ENCODE measurements at places on chromosomes 5 and 9.

DNA sequence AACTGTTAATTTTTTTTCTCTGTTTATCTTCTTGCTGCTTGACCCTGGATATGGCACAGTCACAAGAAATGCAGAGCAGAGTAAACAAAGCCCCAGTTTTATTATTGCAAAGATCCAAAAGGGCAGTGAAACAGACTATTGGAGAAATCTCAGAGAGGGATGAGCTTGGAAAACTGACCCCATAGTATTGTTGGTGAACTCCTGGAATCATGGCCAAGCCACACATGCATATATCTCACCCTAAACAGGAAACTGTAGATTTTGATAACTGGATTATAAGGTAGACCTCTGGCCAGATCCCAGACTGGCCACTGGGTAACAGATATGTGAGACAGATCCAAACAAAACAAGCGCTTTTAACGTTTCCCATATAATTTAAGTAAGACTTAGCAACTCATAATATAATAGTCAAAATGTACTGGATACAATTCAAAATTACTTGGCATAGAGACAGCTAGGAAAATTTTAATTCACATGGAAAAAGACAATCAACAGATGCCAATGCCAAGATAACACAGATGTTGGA lies 263.5 kb upstream of the SEMA6A start:
- H3K36me3 ChIP-seq, result no peaks in the 10 kb centered on the region
- no peak overlapping the region for H3K27ac ChIP-seq
- H3K4me3 ChIP-seq, result no peak overlapping the region
- no peak for DNase-seq
- H3K27me3 ChIP-seq, result no peaks in the 10 kb centered on the region

DNA sequence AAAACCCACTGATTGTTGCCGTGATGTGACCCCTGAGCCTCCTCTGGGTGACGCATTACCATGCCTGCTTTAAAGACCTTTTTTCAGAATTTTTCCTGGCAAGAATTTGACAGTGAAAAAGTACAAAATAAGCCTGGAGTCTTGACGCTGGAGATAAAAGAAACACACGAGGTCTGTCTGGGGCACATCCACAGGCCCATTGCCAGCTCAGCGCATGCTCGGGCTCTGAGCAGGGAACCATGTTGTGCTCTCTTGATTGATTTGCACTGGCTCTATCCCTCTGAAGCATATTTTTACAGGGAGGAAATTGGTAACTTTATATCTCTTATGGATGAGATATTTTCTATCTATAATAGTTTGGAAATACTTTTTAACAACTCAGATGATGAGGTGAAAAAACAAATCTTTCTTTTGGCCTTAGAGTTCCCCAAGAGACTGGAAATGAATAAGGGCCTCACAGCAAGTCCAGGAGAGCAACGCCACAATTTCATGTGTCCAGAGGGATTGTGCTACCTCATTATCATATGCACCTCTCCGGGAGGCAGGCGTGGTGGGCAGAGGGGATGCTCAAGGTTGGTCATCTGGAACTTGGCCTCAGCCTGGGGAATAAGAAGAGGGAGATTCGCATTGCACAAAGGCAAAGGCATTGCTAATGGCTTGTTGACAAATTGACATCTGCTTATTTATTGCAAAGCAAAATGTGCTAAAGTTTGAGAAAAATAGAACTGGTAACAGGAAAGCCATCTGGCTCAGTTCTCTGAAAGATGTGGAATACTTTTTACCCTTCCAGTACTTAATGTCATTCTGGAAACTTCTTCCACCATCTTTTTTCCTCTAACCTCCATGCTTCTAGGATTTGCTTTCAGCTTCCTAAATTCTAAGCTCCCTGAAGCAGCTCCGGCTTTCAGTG lies 183.8 kb downstream of the PJA2 start:
- DNase-seq, result no peak
- H3K36me3 ChIP-seq, result no peaks in the 10 kb centered on the region
- H3K27me3 ChIP-seq, result peaks cover 6% of the 10 kb centered on the region
- no peak overlapping the region for H3K27ac ChIP-seq
- H3K4me3 ChIP-seq, result no peak overlapping the region

DNA sequence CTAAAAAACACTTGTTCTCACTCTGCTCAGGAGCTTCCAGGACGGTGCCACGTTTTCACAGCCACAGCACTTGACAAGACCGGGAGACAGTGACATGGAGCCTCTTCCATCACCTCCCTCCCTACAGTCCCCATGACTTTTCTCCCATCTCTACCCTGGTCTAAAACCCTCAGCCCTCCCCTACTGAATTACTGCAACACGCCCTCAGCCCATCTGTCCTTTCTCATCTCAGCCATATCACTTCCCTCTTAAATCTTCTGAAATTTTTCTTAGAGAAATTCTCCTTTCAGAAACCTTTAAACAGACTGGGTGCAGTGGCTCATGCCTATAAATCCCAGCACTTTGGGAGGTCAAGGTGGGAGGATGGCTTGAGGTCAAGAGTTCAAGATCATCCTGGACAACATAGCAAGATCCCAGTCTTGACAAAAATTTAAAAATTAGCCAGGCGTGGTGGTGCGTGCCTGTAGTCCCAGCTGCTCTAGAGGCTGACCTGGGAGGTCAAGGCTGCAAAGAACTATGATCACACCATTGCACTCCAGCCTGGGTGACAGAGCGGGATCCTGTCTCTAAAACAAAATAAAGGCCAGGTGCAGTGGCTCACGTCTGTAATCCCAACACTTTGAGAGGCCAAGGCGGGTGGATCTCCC lies 125.8 kb downstream of the MYO10 start:
- DNase-seq, result no peak
- H3K4me1 ChIP-seq, result peaks cover 3% of the 10 kb centered on the region
- H3K27ac ChIP-seq, result no peak overlapping the region
- H3K4me3 ChIP-seq, result no peak overlapping the region

DNA sequence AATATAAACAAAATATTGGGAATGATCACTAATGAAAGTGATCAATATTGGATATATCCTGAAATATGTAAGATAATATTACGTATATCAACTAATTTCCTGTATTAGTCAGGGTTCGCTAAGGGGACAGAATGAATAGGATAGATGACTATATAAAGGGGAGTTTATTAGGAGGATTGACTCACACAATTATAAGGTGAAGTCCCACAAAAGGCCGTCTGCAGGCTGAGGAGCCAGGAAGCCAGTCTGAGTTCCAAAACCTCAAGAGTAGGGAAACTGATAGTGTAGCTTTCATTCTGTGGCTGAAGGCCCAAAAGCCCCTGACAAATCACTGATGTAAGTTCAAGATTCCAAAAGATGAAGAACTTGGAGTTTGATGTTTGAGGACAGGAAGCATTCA lies 561.1 kb downstream of the PRDM9 start:
- no peaks in the 10 kb centered on the region for H3K36me3 ChIP-seq
- H3K4me3 ChIP-seq, result no peak overlapping the region
- DNase-seq, result no peak
- H3K27ac ChIP-seq, result no peak overlapping the region

GRCh38 chr5:133445744-133446143 lies 166.6 kb downstream of the FSTL4 start:
- no peak for DNase-seq
- H3K27ac ChIP-seq, result no peak overlapping the region
- no peaks in the 10 kb centered on the region for H3K36me3 ChIP-seq
- no peak overlapping the region for H3K4me3 ChIP-seq

DNA sequence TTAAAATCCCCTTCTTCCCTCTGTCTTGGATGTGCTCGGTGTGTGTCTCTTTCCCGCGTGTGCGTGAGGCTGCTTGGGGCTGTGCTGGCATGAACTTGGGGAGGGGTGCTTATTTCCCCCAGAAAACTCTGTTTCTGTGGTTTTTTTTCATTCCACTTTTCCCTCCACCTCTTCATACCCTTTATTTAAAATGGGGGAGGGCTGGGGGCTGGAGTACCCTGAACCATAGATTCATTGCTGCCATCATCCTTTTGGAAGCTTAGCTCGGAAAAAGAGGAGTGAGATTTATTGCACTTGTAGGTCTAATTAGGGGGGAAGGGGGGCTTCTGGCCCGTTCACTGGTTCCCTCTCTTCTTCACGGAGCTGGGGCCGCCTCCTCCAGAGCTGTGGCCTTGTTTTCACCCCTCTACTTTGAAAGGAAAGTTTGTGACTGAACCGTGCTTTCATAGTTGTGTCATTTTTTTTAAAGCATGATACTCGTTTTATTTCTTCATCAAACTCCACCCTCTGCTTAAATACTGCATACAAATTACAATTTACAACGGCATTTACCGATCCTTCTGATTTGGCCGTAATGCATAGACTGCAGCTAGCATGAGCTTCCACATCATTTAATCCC lies 2.9 kb downstream of the NR2F1 start:
- H3K27ac ChIP-seq, result no peak overlapping the region
- peaks cover 3% of the 10 kb centered on the region for H3K36me3 ChIP-seq
- peaks cover 27% of the 10 kb centered on the region for H3K4me1 ChIP-seq
- peak overlapping the region; percentile 59 for H3K4me3 ChIP-seq

DNA sequence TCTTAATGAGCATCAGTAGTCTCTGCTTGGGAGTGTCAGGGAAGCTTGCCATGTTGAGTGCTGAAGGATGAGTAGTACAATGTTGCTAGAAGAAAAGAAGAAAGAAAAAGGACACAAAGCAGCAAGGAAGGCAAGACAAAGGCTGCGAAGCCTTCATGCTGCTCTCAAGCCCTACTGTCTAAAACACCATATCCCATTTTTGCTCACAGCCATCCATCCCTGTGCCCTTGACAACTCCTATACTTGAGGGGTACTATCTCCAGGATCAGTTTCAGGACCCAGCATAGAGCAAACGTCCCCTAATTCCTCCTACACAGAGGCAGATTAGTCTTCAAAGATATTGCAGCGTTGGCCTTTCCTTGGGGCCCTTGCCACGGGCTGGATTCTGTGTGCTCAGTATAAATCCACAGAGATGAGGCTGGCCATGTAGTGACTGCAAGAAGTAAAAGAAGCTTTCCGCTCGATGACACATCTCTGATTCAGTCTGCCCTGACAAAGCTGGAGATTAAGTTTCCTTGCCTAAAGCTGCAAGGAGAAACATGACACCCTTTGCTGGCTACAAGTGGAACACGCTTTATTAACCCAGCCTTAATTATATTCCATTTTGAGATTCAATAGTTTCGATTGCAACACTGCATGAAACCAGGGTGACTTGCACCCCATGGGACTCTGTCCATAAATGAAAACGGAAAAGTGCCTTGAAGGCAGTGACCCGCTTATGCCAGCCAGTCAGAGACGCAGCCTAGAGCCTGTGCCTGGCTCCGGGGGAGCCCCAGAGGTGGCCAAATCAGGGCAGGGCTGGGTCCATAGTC lies 304.6 kb downstream of the ACTL7B start:
- no peaks in the 10 kb centered on the region for H3K27me3 ChIP-seq
- no peaks in the 10 kb centered on the region for H3K4me1 ChIP-seq
- no peaks in the 10 kb centered on the region for H3K36me3 ChIP-seq
- H3K27ac ChIP-seq, result no peak overlapping the region

GRCh38 chr5:78647838-78648358 lies 674 bp downstream of the LHFPL2 start:
- DNase-seq, result no peak
- H3K4me1 ChIP-seq, result peaks cover 13% of the 10 kb centered on the region
- no peak overlapping the region for H3K27ac ChIP-seq
- peaks cover 66% of the 10 kb centered on the region for H3K27me3 ChIP-seq

- DNase-seq, result no peak
- H3K36me3 ChIP-seq, result no peaks in the 10 kb centered on the region
- no peak overlapping the region for H3K27ac ChIP-seq
These were observed 90.6 kb downstream of the PTCD2 start for GRCh38 chr5:72410688-72411295.

DNA sequence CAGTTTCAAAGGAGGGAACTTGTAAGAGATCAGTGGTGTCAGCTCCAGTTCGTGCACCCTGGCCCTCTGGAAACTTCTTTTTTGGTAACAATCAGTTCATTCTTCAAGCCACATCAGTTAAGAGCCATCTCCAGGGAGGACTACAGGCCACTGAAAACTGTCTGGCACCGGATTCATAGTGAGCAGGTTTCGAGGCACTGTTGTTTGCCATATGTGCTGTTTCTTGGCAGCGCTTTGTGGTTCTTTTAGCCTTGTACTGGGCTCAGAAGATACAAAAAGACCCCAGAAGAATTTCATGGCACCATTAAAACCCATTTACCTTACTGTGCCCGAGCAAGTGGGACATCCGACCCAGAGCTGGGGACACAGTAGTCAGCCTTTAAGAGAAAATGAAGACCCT lies 68.5 kb downstream of the OTULIN start:
- no peak for DNase-seq
- peaks cover 71% of the 10 kb centered on the region for H3K36me3 ChIP-seq
- H3K27me3 ChIP-seq, result no peaks in the 10 kb centered on the region
- H3K4me3 ChIP-seq, result no peak overlapping the region

GRCh38 chr5:179317411-179318220 lies 27.6 kb downstream of the ADAMTS2 start:
- no peak overlapping the region for H3K27ac ChIP-seq
- peaks cover 2% of the 10 kb centered on the region for H3K27me3 ChIP-seq
- no peaks in the 10 kb centered on the region for H3K36me3 ChIP-seq

DNA sequence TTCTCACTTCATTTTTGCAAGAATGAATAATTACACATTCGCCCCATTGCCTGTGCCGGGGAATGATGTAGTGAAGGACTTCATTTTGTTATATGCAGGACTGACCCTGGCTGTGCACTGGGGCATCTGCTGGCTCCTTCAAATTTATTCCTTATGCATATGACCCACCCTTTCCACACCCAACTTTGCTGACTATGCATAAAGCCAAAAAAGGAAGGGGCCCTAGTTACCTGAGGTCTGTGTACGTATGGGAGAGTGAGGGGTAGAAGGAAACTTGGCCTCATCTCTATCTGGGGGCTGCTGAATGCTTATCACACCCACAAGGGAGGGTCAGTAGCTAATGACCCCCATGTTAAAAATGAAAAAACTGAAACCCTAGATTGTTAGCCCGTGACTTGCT lies 259.6 kb downstream of the SMARCA2 start:
- H3K4me1 ChIP-seq, result no peaks in the 10 kb centered on the region
- no peaks in the 10 kb centered on the region for H3K36me3 ChIP-seq
- peaks cover 11% of the 10 kb centered on the region for H3K27me3 ChIP-seq
- no peak overlapping the region for H3K4me3 ChIP-seq

- peaks cover 62% of the 10 kb centered on the region for H3K27me3 ChIP-seq
- H3K4me1 ChIP-seq, result peaks cover 10% of the 10 kb centered on the region
- no peaks in the 10 kb centered on the region for H3K36me3 ChIP-seq
- H3K27ac ChIP-seq, result no peak overlapping the region
- no peak for DNase-seq
- no peak overlapping the region for H3K4me3 ChIP-seq
These were observed 4.9 kb downstream of the FSTL4 start for GRCh38 chr5:133607451-133607850.

- H3K27ac ChIP-seq, result peak overlapping the region; percentile 94
- H3K4me1 ChIP-seq, result peaks cover 52% of the 10 kb centered on the region
- no peaks in the 10 kb centered on the region for H3K36me3 ChIP-seq
- H3K27me3 ChIP-seq, result no peaks in the 10 kb centered on the region
These were observed 19.2 kb downstream of the KCTD16 start for GRCh38 chr5:144189800-144190429.

DNA sequence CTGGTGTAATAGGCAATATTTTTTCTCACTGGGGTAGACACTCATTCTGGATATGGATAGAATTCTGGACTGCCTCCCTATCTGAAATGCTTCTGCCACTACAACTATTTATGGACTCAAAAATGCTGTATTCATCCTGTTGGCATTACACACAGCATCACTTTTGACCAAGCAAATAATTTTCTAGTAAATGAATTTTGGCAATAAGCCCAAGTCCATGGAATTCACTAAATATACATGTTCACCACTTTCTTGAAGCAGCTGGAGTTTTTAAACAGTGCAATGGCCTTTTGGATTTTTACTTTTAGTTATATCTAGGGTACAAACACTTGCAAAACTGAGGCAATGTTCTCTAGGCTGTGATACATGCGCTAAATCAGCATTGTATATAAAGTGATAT lies 724.9 kb upstream of the EDIL3 start:
- H3K27me3 ChIP-seq, result no peaks in the 10 kb centered on the region
- no peak overlapping the region for H3K27ac ChIP-seq
- H3K36me3 ChIP-seq, result no peaks in the 10 kb centered on the region
- no peak overlapping the region for H3K4me3 ChIP-seq

Data from activated T-cell treated with anti-CD3 and anti-CD28 coated beads, Interleukin-2, amount 50 U/mL, for 24 hours (primary cell).